ENCODE measurements at places on chromosomes 12 and 14.

- DNase-seq, result no peak
Observed at GRCh38 chr14:81433378-81433777, 33.3 kb upstream of the STON2 start.

- DNase-seq, result no peak
Observed at GRCh38 chr12:66085213-66085612, 45.3 kb downstream of the LLPH start.

GRCh38 chr14:99535908-99536778 is 54.9 kb downstream of the CCNK start:
- no peak for DNase-seq

GRCh38 chr14:69214393-69214792 is 23.1 kb downstream of the EXD2 start:
- DNase-seq, result no peak

DNA sequence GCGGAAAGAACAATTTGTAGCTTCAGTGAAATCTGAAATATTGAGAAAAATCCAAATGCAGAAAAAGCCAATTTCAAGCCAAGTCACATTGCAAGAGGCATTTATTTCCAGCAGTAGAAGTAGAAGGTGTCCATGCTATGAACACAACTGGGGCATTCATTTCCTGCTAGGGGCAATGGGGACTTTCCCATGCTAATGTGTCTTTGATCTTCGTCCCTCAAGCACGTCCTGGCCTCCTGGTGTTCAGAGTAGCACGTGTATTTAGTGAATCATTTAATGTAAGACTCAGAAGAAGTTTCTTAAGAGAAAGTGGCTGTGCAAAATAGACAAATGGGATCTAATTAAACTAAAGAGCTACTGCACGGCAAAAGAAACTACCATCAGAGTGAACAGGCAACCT is 267.9 kb downstream of the TMEM132C start:
- no peak for DNase-seq

DNA sequence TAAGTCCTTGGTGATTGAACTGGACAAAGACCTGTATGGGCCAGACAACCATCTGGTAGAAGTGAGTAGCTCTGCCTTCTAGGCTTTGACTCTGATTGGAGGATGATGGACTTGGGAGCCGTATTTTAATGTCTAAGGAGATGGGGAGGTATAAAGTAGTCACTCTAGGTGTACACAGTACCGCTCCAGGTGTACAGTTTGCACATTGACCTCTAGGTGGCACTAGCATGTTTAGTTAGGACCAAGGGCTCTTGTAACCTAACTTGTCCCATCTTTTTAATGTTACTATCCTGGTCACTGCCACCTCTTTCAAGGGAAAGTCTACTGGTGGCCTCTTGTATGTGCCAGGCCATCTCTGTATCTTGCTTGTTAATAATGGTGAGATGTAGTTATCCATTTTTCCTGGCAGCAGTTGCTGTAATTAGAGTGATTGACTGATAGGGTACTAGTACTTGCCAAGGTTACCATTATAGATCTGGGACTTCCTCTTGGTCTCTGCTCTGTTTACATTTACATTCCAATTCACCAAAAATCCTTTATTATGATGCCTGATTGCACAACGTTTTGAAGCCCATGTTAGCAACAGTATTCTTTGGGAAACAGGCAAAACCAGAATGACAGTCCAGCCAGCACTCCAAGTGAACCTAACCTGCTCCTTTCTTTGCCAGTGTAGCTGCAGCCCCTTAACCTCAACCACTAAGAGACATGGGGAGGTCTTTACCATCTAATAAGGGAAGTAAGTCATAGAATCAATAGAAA is 3.6 kb downstream of the SMARCD1 start:
- DNase-seq, result no peak

DNA sequence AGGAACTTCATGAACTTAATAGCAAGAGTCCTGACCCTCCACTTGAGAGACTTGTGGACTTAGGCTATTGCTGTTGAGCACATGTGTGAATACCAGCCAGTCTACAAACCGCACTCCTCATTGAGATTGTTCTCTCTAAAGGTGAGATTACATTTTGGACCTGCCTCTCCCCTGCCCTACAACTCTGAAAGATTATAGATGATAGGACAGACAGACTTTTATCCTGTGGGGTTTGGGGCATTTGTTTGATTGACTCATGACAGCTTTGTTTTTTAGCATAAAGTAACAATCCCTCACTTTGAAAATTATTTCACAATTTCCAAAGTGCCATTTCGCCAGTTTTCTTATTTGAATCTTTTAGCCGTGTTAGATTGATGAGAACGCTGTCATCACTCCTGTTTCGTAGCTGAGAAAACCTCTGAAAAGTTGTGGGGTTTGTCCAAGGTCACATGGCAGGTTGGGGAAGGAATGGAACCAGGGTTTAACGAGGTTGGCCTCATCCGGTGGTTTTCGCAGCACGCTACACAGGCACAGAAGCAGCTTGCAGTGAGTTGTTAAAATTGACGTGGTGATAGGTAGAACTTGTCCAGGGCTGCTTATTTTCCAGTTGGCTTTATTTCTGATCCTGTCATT is 836 bp downstream of the EVL start:
- no peak for DNase-seq

DNA sequence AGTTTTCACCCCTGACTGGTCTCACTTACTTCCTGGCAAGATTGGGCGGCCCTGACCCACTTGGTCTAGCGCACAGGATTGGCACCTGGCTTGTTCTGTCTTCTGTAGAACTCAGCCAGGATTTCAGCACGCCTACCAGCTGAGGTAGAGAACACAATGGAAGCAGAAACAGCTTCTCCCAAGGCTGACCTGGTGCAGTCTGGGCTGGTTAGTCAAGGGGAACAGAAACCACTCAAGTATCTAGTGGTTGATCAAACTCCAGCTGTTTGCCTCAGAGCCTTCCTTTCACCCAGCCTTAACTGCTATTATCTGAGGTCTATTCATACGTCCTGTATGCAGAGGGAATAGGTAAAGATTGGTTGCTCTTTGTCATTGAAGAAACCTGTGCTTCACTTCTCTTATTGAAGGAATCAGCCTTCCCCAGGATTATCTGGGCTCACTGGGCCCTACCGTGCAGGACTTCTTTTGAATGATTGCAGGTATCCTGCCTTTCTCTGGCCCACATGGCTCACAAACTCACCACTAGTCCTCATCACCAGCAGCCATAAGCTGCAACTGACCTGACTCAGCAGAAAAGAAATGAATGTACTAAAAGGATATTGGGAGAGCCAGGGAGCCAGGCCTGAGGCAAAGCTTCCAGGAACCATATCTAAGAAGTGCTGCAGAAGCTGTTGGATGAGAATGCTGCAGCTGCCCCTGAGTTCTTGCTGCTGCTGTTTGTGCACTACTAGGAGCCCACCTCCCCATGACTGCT is 2.5 kb upstream of the PLEKHD1 start:
- DNase-seq, result no peak

- DNase-seq, result no peak
Observed at GRCh38 chr14:97581016-97581415, 783.8 kb downstream of the VRK1 start.

- no peak for DNase-seq
Observed at GRCh38 chr12:71162832-71163763, 5.3 kb upstream of the TSPAN8 start.

- no peak for DNase-seq
Observed at GRCh38 chr12:9256341-9256740, 48.1 kb upstream of the PZP start.

- DNase-seq, result no peak
Observed at GRCh38 chr14:80543211-80543610, 331.9 kb upstream of the DIO2 start.

All from amygdala (tissue), 56 donors.